RCC 7860 (cell line): ENCODE measurements at places on chromosomes 6 and 20.

- no peak for DNase-seq
These were observed 22.0 kb downstream of the C6orf89 start for GRCh38 chr6:36907781-36908180.

DNA sequence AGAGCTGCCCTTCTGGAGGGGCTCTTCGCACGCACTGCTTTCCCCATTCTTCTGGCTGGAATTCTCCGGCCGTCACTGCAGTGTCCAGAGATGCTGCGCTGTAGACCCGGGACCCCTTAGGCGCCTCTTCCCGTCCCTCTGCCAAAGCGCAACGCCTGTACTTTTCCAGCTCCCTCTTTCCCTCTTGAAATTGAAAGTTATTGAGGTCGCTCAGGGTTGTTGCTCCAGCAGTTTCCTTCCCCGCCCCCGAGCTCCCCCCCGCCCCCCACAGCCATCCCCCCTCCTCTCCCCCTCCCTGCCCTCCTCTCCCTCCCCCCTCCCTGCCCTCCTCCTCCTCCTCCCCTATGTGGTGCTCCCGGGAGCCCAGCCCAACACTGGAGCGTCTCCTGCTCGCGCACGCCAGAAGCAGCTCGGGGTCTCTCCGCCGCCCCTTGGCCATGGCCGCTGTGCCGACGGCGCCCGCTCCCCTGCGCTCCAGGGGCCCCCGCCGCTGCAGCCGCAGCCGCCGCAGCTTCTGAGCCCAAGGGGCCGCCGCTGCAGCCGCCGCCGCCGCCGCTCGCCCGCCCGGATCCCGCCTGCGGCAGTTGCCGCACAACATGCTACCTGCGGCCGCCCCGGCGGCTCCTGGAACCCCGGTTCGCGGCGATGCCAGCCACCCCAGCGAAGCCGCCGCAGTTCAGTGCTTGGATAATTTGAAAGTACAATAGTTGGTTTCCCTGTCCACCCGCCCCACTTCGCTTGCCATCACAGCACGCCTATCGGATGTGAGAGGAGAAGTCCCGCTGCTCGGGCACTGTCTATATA, at the start of gene RSPO3:
TSS of gene RSPO3 (plus strand) at position 374 of the 804 bp plus-strand sequence. CDS start 522 bp downstream, outside the sequence.
- DNase-seq = no peak

GRCh38 chr6:117345292-117345610, 79.9 kb downstream of the VGLL2 start:
- DNase-seq = no peak

DNA sequence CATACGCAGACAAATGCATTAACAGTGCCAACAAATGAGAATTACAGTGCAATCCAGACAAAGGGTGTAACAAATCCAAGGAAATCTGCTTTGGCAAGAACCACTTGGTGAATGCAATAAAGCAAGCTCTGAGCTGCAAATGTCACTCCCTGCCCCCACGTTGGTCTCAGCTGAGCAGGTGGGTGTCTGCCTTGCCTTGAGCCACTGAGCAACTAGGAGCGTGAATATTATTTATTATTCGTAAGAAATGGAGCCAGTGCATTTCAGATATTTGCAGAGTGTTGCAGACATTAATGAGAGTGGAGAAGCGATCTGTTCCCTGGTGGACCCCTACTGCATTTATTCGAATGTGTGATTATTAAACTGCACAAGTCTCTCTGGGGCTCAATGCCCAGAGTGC, 36.6 kb upstream of the F13A1 start:
- DNase-seq = no peak

GRCh38 chr6:127031511-127031910, 87.0 kb upstream of the RSPO3 start:
- DNase-seq = no peak

DNA sequence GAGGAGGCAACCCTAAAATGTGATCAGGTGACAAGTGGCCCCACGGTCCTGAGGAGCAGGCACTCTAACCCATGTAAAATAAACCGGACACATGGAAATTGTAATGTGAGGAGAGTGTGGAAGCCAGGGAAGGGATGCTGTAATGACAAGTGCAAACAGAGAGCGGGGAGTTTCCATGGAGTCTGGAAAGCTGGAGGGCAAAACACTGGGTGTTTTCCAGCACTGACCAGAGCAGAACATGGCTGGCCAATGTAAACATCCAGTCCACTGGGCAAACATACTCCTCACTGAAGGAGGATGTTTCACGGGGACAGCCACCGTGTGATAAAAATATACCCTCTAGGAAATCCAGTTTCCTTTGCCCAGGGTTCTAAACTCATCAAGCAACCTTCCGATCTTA, 219.0 kb upstream of the JARID2 start:
- peak; percentile 13 for DNase-seq

DNA sequence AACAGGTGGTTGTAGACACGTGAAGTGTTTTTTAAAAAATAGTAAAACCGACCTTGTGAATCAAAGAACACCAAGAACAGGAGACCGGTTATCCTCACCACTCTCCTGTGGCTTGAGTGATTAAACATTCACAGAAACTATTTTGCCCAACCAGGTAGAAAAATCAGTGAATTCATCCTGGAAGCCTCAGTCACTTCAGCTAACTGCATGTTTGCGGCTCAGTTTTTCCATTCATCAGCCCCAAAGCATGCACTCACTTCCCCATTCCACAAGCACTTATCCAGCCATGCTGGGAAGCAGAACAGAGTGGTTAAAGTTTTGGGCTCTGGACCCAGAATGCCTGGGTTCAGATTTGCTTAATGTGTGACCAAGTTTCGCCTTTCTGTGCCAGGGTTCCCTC, 2.4 kb downstream of the LRRN4 start:
- DNase-seq = peak; percentile 85

- DNase-seq = no peak
These were observed 56.0 kb upstream of the SUPT3H start for GRCh38 chr6:45433533-45434380.

- no peak for DNase-seq
These were observed 57.0 kb upstream of the EPB41L1 start for GRCh38 chr20:36097337-36098151.

GRCh38 chr20:37534401-37535157, 6.9 kb upstream of the BLCAP start:
- peak; percentile 63 for DNase-seq

GRCh38 chr6:119182875-119183274, 104.4 kb upstream of the FAM184A start:
- no peak for DNase-seq

GRCh38 chr6:162770136-162770535, 42.4 kb downstream of the PACRG start:
- DNase-seq = no peak

GRCh38 chr6:167683028-167683862, 143.5 kb upstream of the AFDN start:
- peak; percentile 68 for DNase-seq

DNA sequence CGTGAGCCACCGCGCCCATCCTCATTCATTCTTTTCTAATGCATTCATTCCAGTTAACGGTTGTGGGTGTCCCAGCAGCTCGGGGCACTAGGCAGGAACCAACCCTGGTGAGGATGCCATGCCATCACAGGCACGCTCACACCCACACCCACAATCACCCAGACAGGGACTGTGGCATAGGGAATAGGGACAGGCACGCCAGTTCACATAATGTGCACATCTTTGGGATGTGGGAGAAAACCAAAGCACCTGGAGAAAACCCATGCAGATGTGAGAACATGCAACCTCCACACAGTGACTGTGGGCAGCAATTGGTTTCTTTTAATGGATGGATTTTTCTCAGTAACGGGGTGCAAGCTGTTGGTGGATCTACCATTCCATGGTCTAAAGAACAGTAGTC, 64.3 kb downstream of the IRF4 start:
- DNase-seq = no peak

- DNase-seq = no peak
These were observed 112.4 kb upstream of the SALL4 start for GRCh38 chr20:51914758-51915157.

DNA sequence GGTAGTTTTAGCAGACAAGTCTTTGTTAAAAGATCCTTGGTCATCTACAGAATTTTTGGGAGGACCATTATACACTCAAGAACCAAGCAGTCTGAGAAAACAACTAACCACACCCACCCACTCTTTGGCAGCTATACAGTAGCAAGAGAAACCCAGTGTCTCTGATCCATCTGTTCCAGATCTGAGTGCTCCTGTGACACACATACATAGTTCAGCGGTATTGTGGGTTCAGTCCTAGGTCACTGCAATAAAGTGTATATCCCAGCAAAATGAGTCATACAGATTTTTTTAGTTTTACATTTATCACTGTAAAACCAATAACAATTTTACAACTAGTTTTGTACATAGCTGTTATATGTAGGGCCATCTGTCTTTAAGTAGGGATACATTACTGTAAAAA, 47.4 kb upstream of the PAK5 start:
- DNase-seq = no peak

DNA sequence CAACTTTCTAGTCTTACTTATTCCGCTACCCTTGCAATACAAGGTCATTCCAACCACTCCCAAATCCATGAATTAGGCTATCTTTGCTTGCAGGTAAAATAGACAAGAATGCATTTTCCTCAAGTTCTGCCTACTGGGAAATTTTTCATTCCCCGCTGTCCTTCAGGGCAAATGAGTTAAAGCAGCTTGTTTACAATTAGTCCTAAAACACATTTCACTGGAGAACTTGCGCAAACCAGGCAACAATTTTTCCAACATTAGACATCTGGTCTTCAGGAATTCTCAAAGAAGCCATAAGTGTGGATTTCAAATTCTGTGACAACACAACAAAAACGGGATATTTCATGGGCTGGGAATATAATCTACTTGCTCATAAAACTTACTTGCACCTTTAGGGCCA, 20.4 kb downstream of the SPINT4 start:
- no peak for DNase-seq

- DNase-seq = no peak
These were observed 32.9 kb downstream of the CRISP1 start for GRCh38 chr6:49833386-49833785.

GRCh38 chr20:3276680-3277015, 37.7 kb upstream of the SLC4A11 start:
- peak; percentile 18 for DNase-seq

DNA sequence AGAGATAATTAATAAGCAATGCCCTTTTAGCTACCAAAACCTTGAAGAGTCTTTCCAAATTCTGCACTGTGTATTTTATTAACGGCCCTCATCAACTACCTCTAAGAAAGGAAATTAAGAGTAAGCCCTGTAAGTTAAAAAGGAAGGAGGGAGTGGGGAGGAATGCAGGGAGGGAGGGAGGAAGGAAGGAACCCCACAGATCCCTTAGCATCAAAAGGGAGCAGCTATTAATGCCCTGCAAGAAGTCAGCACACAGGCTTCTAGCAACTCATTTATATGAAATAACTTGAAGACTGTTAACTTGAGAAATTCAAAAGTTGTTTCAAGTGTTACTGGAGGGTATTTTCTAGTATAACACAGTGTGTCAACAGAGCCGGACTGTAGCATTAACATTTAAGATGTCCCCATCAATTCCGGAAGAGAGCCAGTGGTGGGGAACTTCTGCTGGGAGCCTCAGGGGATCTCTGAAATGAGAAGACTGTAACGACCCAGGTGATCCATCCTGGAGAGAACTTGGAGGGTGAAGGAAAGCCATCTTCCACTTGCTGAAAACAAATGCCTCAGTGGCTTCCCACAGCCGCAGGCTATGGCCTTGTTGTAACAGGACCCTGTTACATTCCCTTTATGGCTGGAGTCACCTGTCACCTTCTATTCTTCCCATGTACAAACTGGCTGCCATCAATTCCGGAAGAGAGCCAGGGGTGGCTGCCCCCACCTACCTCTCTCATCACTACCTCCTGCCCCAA, 33.2 kb downstream of the SLC22A23 start:
- DNase-seq = no peak

DNA sequence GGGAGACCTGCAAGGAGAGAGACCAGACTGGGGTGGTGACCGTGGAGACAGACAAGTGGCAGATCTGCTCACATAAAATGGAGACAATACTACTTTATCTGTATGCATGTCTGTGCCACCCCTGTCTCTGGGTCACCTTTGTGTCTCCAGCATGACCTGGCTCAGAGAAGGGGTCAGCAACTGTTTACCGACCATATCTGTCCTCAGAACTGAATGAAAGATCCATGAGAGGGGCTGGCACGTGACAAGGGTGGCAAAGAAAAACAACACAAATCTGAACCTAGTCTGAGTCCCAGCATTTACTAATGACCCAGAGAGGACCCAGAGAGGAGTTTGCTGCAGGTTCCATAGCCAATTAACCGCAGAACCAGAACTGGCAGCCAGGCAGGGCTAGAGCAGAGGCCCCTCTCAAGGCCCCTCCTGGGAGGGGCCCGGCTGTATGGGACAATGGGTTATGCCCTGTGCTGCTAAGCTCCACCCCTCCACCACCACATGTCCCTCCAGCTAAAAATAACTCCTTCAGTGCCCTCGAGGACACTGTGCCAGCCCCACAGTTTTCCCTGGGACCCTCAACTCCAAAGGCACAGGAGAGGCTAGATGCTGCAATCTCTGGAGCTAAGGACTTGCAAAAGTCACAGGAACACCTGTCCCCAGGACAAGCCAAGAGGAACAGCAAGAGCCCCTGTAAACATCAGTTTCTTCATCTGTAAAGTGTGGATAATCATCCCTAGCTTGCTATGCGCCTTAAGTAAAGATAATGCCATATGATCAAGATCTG, 2.2 kb downstream of the AHCY start:
- DNase-seq = no peak

DNA sequence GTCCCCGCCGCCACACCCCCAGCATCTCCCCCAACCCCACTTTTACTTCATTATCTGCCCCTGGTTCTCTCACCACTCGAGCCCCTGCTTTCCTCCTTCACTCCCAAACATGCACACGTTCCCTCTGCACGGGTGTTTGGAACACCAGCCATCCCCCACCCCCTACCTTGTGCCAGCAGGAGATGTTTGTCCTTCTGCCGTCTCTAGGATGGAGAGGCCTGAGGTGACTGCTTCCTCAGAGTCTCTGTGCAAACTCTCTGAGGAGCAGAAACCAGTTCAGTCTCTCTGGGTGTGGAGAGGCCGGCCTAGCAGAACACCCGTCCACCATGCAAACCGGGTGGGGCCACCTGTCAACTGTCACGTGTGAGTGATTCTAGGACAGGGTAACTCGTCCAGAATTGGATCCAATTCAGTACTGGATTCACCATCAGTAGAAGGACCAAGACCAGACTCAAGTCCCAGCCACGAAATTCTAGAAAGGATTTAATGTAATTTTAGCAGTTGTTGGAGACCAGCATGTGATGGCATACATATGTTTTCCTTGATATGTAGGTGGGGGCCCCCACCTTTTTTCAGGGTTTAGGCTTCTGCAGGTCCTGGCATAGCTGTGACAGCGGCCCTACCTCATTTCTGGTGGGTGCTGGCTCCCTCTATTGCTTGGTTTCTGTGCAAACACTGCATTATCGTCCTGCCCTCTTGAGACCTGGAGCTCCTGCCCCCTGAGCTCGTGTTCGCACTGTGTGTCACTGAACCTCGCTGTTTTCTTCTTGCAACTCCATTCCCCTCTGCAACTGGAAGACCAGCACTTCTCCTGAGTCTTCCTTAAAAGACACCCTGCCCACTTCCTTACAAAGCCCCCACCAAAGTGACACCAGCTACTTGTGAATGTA, at the start of gene RAET1E:
TSS of gene RAET1E (minus strand) at position 259 of the 890 bp plus-strand sequence. CDS start 7,212 bp downstream, outside the sequence.
- no peak for DNase-seq

DNA sequence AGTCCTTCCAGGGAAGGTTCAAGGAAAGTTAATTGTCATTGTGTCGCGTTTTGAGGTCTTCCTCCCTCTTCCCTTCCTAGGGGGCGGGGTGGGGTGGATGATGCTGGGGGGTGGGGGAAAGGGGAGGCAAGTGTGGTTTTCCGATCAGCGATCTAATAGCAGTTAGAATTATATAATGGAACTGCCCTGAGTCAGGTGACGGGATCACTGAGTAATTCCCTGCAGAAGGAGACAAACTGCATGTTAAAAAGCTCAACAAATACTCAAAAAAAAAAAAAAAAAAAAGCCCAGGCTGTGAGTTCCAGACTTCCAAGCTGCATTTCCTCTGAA, 240.4 kb downstream of the PHACTR1 start:
- DNase-seq = no peak

GRCh38 chr6:159397753-159398152, 228.6 kb downstream of the FNDC1 start:
- DNase-seq = no peak
